Activated T-helper 9 cell treated with anti-CD3 and anti-CD28 coated beads, Interleukin-2, amount 50 U/mL, for 16 hours (primary cell): ENCODE measurements at places on chromosomes 5 and 9.

DNA sequence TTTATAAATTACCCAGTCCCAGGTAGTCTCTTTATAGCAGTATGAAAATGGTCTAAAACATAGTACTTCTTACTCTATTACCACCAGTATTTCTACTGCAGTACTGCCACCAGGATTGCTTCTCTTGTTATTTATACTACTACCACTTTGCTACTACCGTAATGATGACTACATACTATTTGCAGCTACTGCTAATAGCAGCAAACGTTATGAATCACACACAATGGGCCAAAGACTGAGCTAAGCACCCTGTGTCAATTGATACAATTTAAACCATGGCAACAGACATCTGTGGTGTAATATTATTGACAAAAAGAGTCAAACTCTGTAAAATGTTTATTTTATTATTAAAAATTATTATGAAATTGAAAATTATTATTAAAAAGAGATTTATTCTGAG lies 15.3 kb upstream of the KIF12 start:
- DNase-seq, result no peak

DNA sequence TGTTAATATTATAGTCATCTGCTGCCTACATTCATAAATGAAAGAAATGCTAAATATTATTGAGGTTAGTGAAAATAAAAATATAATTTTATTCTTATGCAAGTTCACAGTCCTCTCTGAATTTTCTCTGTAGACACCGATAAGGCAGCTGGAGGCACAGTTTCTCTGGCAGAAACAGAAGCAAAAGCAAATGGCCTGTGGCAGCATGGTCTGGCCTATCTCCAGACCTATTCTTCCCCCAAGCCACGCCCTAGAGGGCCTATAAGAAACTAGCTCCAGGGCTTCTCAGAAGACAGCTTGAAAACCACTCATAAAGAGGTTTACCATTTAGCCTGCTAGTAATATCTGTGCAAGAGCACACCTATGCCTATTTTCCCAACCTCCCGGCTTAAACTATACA lies 28.4 kb downstream of the MRPS27 start:
- no peak for DNase-seq

- DNase-seq, result no peak
Measured at GRCh38 chr5:1896602-1897376, 14.1 kb upstream of the IRX4 start.

- DNase-seq, result no peak
Measured at GRCh38 chr9:128361296-128361985, 9.7 kb upstream of the URM1 start.

- no peak for DNase-seq
Measured at GRCh38 chr5:146399481-146399880, 47.7 kb upstream of the TCERG1 start.

GRCh38 chr5:100791391-100791790 lies 111.7 kb downstream of the ST8SIA4 start:
- no peak for DNase-seq

- no peak for DNase-seq
Measured at GRCh38 chr9:131889437-131890251, 149.8 kb upstream of the RAPGEF1 start.

- no peak for DNase-seq
Measured at GRCh38 chr9:108662956-108663355, 192.8 kb downstream of the ACTL7B start.

DNA sequence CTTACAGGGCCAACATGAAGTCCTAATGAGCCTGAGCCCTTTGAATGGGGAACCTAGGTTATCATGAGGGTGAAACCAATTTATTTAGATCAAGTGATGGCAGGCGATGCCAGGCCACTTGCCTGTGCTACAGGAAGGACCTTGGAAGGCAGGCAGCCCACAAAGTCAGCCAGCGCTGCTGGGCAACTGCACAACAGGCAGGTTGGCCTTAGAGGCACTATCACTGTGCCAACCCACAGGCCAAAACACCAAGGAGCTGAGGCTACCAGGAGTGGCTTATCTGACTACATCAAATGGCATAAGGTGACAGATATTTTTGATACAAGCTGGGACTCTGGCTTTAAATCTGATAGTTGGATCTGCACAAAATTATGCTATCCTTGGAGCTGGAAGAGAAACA lies 319.1 kb downstream of the NTRK2 start:
- no peak for DNase-seq

DNA sequence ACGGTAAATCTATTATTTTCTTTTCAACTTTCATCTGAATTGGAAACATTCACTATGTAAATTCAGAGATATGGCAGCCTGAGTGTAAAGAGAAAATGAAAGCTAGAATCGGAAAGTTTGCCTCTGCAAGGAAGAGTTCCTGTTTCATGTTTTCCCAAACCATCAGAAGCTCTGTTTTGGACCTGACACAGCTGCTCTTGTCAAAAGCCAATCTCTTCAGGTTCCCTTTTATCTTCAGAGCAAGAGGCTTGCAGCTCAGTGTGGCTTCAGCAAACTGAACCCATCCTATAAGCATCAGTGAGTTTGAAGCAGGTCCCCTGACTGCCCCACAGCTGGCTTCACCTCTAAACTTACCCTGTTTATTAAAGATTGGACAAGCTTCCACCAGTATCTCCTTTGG lies 1099.7 kb downstream of the DTWD2 start:
- DNase-seq, result no peak

DNA sequence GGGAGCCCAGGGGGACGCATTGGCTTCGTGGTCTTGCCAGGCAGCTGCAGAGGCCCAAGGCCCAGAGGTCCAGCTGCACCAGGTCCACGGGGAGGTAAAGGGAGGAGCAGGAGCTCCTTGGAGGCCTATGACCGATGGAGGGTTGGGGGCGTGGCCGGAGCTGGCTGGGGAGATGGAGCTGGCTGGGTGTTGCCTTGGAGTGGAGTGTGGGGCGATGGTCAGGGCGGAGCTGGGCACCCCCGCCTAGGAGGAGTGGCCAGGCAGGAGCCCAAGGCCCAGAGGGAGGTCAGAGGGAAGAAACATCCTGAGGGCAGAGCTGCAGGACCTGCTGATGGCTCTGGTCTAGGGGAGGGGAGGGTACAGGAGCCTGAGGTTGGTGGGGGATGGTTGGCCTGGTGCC lies 44.6 kb downstream of the KCNT1 start:
- no peak for DNase-seq

GRCh38 chr5:131460867-131461572 lies 174.0 kb downstream of the RAPGEF6 start:
- DNase-seq, result no peak

DNA sequence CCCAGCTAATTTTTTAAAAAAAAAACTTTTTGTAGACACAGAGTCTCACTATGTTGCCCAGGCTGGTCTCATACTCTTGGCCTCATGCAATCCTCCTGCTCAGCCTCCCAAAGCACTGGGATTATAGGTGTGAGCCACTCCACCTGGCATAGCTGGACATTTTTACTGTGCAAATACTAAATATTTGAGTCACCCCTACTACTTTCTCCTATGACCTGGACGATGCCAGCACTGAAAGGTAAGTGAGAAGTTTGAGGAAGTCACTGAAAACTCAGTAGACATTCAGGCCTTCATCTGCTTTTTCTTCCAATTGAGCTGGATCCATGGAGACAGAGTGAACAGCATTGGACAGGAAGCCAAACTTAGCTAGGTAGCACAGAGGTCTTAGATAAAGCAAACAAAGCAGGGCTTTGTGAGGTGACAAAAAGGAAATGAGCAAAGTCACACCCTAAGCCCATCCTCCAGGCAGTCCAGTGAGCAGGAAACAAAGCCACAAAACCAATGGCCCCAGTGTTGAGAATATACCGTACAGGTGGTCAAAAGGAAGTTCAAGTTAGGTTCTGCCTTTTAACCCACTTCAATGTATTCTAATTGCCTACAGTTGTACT lies 192.6 kb upstream of the RASA1 start:
- no peak for DNase-seq

GRCh38 chr9:84305497-84306131 lies 34.9 kb downstream of the SLC28A3 start:
- no peak for DNase-seq
